ENCODE measurements at places on chromosomes 6 and 20.

- DNase-seq: no peak
Measured at GRCh38 chr6:157265186-157265585, 58.1 kb downstream of the TMEM242 start.

GRCh38 chr6:132633362-132633761 is 9.3 kb upstream of the TAAR2 start:
- no peak for DNase-seq

DNA sequence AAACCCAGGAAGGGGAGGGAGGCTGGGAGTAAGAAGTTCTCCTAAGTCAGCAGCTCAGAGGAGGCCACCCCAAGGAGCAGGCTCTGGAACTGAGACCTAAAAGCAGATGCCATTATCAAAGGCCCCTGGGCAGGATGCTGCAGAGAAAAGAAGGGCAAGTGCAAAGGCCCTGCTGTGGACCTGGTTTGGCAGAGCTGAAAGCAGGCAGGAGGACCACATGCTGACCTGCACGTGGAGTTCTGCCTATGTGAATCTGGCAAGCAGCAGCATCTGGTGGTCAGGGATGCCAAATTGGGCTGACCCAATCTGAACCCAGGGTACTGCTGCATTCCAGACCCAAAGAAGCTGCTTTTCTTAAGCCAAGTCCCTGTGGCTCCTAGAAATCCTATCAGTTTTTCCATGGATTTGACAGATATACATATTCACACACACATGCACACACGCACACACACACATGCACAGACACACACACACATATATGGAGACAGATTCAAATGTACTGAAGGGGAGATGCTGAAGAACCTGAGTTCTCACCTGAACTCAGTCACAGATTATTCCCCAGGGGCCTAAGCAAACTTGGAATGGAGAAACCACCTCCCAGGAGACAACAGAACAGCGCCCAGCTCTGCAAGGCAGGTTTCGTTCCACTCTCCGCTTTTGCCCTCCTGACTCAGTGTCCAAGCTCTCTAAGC is 119.9 kb downstream of the FOXA2 start:
- no peak for DNase-seq

GRCh38 chr6:92715991-92716390 is 703.4 kb downstream of the EPHA7 start:
- no peak for DNase-seq

DNA sequence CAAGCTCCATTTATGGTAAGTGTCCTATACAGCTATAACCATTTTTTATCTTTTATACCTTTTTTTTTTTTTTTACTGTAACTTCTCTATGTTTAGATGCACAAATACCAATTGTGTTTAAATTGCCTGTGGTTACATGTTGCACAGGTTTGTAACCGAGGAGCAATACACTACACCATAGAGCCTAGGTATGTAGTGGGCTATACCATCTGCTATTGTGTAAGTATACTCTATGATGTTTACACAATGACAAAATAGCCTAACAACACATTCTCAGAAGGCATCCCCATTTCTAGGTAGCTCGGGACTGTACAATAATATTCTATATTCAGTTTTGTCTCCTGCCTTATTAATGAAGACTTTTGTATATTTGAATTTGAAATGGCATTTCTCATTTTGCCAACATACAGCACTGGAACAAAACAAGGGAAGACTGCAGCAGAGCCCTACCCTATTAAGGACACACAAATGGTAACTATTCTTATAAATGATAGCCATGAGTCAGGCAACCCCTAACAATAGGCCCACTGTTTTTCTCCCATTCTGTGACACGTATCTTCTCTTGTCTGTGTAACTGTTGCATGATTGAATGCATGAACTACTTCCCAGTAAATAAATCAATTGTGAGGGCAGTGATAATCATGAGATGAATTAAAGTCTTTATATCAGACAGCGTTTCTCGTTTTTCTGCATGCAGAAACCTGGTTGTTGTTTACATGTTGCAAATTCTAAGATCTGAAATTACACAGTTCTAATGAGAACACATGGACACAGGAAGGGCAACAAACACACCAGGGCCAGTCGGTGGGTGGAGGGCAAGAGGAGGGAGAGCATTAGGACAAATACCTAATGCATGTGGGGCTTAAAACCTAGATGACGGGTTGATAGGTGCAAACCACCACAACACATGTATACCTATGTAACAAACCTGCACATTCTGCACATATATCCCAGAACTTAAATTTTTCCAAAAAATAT is 173.9 kb downstream of the EPM2A start:
- no peak for DNase-seq

GRCh38 chr6:75694406-75694805 is 54.6 kb upstream of the MYO6 start:
- no peak for DNase-seq

DNA sequence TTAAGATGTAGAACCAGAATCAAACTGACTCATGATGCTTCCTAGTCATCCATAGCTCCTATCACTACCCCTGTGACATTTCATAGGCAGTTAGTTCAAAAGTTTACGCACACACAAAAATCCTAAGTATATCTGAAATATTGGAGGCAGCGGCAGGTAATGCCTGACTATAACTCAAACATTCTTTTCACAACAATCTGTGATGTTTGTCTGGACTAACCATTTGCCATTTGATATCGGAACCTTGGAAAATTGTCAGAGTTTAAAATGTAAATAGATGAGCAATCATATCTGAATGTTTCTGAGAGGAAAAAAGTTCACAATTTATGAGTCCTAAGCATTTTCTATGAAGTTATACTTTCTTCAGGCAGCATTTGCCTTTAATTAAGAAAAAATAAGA is 1078.2 kb downstream of the EPHA7 start:
- DNase-seq: no peak

DNA sequence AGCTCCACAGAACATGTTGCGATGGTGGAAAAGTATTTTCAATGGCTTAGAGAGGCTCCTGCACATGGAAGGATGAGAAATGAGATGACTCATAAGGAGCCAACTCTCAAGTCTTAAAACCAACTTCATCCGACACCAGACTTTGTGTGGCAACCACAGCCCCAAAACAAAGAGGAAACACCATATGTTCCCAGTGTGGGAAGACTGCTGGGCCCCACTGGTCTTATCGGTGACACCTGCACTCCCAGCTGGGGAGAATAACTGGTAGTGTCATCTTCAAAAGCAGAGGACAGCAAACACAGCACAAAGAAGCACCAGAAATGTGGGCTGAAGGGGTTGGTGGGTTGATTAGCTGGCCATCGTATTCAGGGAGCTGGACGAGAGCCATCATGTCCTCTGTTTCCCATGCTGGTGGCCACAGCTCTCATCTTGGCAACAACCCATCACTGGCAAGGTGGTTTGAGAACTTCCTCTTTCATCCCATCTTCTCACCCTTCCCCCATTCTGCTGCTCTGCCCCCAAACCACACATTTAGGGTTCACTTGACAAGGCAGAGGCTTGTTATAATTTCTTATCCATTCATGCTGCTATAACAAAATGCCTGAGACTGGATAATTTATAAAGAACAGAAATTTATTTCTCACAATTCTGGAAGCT is 46.0 kb upstream of the TASP1 start:
- no peak for DNase-seq

GRCh38 chr6:114418304-114418972 is 75.6 kb upstream of the HS3ST5 start:
- no peak for DNase-seq

GRCh38 chr20:31760519-31761240 is 21.6 kb downstream of the TPX2 start:
- no peak for DNase-seq

DNA sequence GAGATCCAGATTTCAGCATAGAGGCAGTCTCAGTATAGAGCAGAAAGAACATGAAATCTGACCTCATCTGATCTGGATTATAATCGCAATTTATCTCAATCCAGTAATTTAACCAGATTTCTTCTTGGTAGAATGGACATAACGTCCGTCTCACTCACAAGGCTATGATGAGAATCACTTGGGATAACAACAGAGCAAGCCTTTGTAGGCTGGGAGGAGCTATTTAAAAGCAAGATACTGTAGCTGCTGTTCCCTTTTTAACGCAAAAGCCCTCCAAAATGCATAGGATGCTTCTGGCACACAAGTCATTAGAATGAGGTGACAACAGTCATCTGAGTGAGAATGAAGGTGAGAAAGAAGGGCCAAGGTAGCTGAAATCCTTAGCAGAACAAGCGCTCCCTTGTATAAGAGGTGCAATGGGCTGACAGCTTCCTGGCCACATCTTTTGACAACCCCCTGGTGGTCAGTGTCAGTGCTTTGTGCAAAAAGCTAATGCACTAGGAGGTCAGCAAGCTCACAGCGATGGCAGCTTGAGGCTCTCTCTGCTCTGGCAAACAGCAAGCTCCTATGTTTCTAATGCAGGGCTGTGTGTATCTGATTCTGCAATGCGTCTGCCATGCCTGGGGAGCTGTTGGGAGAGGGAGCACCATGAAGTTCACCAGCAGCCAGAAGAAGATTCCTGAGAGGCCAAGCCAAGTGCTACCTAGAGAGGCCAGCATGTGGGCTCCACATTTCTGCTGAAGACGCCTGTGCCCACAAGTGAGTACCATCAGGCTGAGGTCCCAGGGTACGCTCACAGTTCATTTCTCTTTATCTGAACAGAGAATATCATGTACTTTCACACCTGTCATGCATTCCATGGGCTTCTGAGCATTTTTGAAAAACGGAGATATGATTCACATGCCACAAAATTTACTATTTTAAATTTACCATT is 16.2 kb downstream of the METTL24 start:
- DNase-seq: no peak

DNA sequence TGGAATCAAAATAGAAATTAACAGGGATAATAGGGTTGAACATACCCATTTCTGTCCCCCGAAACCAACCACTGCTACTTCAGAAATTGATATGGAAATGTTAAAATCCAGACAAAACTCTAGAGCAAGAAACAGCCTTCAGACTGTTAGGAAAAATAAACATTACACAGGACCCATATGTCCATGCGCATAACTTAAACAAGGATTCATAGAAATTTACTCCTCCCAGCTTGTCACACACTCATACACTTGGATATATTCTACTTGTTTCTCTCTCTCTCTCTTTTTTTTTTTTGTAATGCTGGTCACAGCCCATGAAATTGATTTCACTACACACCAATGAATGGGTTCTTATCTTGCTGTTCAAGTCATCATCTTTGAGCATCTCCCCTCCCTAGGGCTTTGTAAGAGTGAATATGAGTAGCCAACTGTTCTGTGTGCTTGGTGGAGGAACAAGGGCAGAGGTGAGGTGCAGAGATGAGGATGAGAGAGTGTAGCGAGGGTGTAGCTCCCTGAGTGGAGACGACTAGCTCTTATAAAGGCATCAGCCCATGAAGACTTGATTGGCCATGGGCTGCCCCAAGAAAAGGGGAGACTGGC is 61.8 kb upstream of the MLN start:
- no peak for DNase-seq

DNA sequence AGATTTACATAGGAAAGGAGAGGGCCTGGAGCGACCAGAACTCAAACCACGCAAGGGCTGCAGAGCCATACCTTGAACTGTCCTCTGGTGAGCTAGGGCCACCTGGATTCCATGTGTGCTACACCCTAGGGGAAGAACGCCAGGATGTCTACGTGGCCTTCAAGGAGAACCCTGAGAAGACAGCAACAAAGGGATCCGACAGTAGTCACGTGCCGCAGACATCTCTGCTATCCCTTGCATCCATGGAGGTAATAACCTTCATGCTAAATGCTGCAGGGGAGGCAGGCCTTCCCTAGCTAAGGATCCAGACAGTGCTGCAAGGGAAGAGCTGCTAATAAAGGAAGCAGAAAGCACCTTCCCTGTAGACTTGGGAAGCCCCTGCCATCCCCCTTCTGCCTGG is 52.9 kb downstream of the NOL4L start:
- no peak for DNase-seq

- DNase-seq: no peak
Measured at GRCh38 chr20:21377701-21378100, 19.6 kb downstream of the NKX2-4 start.
